ENCODE measurements at places on chromosomes 6 and 20.

DNA sequence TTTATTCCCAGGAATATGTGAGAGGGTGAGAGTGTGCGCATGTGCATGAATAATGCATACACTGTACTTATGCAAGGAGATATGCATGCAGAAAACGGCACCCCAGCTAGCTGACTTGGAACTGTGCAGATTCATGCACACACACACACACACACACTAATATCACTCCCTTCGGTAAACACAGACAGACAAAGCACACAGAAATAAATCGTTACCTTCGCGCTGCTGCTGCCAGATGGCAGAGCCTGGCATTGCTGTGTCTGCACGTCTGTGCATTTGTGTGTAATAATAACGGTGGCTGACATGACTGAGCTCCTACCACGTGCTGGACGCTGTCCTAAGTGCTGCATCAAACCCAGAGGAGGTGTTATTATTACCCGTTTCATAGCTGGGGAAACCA is 36.8 kb downstream of the PREX1 start:
- no peak for DNase-seq

- DNase-seq: peak; percentile 46
These were observed 2.0 kb downstream of the SPAG4 start for GRCh38 chr20:35617397-35618262.

GRCh38 chr6:74752303-74752702 is 453.6 kb downstream of the COL12A1 start:
- DNase-seq: no peak

GRCh38 chr6:14476793-14477531 is 359.4 kb downstream of the CD83 start:
- DNase-seq: no peak

- peak; percentile 47 for DNase-seq
These were observed 632 bp downstream of the CGAS start for GRCh38 chr6:73451223-73452106.

GRCh38 chr6:139330826-139331500 is 39.2 kb upstream of the TXLNB start:
- DNase-seq: no peak

GRCh38 chr6:129667621-129668020 is 42.4 kb downstream of the ARHGAP18 start:
- DNase-seq: no peak

DNA sequence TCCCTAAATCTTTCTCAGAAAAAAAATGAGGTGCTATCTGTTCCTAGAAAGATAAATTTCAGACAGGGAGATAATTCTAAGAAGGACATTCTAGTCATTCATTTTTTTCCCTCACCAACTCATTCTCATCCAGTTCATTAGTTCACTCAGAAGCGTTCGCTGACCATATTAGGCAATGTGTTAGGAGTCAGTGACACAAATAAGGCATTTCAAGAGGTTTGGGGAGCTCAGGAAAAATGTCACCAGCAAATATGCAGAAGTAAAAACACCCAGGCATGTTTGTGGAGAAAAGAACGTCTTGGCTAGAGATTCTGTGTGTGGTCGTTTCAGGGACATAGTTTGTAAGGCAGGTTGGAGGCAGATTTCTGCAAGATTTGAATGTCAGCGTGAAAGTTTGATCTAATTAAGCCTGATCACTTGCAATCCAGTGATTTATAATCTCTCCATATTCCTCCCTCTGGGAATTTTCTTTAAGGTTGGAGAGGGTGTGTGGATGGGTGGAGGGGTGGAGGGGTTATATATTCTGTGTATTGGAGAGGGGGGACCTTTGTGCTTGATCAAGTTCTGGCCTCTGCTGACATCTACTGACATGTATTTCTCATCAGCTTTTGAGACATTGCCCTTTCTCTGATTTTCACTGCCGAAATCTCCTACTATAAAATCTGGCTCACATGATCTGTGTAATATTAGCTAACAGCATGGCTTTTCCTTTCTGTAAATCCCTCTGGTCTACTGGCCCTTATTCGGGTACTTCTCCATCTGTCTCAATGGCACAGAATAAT is 3.6 kb downstream of the MYCT1 start:
- no peak for DNase-seq

DNA sequence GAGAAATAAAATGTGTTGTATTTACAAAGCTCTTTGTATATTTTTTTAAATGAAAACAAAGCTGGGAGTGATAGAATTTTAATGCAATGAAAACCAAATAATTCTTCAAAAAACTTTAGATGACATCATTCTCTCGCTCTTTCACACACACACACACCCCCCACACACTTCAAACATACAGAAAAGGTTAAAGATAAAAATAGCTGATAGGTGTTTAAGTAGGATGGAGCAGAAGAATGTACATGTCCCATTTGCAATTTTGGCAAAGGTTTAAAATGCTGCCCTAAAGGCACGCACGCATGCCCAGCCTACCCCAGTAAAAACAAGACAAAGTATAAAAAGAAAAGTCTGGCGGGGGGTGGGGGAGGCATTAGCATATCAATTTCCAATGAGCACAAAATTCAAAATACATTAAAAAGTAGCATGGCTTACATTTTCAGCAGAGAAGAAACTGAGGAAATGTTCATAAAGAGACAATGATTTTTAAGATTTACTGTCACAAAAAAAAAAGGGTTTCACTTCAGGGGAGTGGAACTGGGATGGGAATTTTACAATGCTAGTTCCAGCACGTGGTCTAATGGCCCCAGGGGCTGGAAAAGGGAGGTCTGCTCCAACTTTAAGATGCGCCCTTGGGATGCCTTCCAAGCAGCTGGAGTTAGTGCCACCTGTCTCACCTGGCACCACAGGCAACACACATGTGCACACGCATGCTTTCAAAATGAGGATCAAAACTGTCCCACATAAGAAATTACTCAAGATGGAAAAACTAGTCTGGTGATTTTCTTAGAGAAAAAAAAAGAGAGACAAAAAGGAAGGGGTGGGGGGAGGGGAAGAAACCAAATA is 55.1 kb upstream of the NFATC2 start:
- DNase-seq: no peak

- no peak for DNase-seq
These were observed 1224.8 kb upstream of the EYS start for GRCh38 chr6:66931787-66932186.

- DNase-seq: peak; percentile 36
These were observed 602.9 kb upstream of the ARID1B start for GRCh38 chr6:156174031-156174890.

DNA sequence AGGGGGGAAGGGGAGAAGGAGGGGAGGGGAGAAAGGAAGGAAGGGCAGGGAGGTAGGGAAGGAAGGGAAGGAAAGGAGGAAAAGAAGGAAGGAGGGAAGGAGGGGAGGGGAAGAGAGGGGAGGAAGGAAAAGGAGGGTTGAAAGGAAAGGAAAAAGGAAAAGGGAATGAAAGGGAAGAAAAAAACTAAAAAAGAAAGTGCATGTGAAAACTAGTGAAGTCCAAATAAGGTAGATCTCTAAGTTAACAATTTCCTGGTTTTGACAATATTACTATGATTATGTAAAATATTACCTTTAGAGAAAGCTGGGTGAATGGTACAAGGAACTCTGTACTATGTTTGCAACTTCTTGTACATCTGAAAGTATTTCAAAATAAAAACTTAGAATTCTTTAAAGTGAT is 132.4 kb downstream of the PTPRT start:
- no peak for DNase-seq

DNA sequence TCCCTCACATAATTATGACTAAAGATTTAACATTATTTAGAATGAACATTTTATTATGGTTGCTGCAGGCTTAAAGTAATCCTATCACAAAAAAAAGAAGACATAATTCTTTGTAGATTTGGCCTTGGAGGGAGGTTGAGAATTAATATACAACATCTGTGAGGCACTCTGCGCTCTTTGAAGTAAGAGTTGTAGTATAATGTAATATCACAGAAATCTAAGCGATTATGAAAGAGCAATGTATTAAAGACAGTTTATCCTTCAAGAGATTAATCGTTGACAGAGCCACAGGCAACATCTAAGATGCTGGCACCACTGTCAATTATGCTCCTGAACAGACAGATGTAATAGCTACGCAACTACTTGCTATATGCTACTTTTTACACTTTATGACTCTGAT is 946.8 kb downstream of the GRIK2 start:
- DNase-seq: no peak

DNA sequence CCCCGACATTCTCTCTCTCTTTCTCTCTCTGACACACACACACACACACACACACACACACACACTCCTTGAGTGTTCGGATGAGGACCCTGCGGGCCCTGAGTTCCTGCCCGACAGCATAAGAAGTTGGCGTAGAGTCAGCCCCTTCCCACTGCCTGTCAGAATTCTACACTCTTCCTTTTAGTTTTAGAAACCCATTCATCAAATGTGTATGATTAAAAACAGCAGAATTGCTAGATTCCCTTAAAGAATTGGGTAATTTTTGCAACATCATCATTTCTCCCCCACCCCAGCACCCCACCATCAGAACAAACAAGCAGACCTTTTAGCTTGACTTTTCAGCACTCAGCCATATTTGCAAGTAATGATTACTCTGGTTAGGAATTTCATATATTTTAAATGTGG is 322.8 kb downstream of the FARS2 start:
- no peak for DNase-seq

- no peak for DNase-seq
These were observed 36.8 kb upstream of the KLHL31 start for GRCh38 chr6:53702316-53702715.

GRCh38 chr6:144350528-144350880 is 65.4 kb downstream of the UTRN start:
- DNase-seq: no peak

GRCh38 chr6:23334360-23334759 is 765.0 kb downstream of the HDGFL1 start:
- DNase-seq: no peak

GRCh38 chr6:131005439-131006016 is 57.5 kb downstream of the EPB41L2 start:
- no peak for DNase-seq

- DNase-seq: no peak
These were observed 8.8 kb upstream of the PIM1 start for GRCh38 chr6:37160922-37161778.

DNA sequence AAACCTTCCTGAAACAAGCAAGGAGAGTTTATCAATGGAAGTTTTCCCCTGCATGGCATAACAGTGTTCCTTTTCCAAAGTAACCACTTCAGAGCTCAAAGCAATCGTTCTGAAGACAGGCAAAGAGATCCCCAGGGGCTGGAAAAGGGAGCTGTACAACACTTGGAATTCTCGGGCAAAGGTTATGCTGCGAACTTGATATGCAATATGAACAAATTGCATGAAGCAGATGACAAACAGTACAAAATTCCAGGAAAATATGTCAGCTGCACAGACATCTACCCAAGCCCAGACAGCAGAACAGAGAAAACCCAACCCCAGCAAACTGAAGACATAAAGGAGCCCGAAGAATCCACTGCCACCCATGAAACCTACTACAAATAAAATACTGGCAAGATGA is 18.4 kb downstream of the POPDC3 start:
- DNase-seq: no peak

- DNase-seq: no peak
These were observed 5.1 kb upstream of the DBNDD2 start for GRCh38 chr20:45402946-45403345.

GRCh38 chr6:8110725-8111124 is 8.4 kb upstream of the EEF1E1 start:
- no peak for DNase-seq

GRCh38 chr6:131281471-131282270 is 146.4 kb downstream of the AKAP7 start:
- DNase-seq: peak; percentile 55

DNA sequence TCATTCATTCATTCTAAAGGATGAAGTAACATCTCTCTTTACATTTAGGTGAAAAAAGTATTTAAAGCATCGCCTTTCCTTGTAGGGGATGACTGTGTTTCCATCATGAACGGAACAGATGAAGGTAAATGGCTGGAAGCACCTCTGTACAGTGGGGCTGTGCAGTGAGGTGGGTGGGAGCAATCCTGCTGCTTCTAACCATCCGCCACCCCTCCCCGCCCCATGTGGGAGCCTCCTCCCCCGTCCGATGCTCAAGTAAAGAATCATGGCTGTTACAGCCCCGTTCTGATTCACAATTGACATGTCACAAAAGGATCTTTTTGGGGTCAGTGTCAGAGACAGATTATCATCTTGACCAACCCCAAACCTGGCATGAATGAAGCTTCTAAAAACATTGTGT is 19.3 kb downstream of the ENTPD6 start:
- no peak for DNase-seq

GRCh38 chr6:18350712-18351111 is 36.4 kb upstream of the RNF144B start:
- no peak for DNase-seq

DNA sequence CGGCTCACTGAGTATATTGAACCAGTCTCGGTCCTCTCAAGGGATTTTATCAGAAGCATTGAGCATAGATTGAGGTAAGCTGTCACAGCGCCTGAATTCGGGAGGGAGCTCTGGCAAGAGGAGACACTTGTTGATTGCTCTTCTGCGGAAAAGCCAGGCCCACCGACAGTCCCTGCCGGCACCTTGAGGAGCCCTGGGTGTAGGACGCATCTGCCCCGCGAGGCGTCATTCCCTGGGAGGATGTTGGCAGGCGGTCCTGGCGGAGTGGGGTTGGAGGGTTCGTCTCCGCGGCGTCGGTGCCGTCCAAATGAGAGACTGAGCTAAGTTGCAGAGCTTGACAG is 843 bp downstream of the FBXO9 start:
- DNase-seq: peak; percentile 46

- DNase-seq: no peak
These were observed 7.6 kb upstream of the LKAAEAR1 start for GRCh38 chr20:64091770-64092169.

GRCh38 chr6:157975456-157975855 is 6.2 kb upstream of the SYNJ2 start:
- no peak for DNase-seq
